ENCODE measurements at places on chromosomes 7 and 10. TPM values are rescaled to one million over a fixed set of nuclear protein-coding genes. Genes with fewer than 3 reads are reported as not detected.
A peak's percentile ranks its signal among the peaks of the same experiment; 100 is the strongest.

- no peak for DNase-seq
Measured at GRCh38 chr7:25179325-25179724, 49.0 kb downstream of the NPVF start.

- no peak for DNase-seq
Measured at GRCh38 chr7:149099058-149099457, 8.5 kb upstream of the ZNF786 start.

The GSTO1 gene
- total RNA-seq = 155 TPM

The SCART1 gene
- total RNA-seq = 0.44 TPM

- DNase-seq = peak; percentile 61
Measured at GRCh38 chr10:59905066-59905730, 1.2 kb downstream of the CCDC6 start.

- no peak for DNase-seq
Measured at GRCh38 chr10:72241691-72242252, 25.7 kb upstream of the ASCC1 start.

All from H7 (cell line).